ENCODE measurements at places on chromosomes 4 and X.

DNA sequence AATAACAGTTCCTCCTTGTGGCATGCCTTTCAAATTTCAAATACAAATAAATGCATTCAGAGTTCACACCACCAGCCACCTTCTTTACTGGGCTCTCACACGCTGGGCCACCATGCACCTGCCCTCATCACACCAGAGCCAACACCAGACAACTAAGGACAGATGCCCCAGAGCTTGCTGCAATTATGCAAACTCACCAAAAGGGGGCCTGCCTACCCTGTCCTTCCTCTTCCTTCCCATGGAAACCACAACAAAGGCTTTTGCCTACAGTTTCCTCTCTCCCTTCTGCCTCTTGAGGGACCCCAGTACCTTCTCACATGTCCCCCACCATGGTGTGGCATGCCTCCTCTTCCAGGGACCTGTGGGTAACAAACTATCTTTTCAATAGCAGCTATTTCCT, 1333.9 kb upstream of the TENM3 start:
- DNase-seq = no peak

DNA sequence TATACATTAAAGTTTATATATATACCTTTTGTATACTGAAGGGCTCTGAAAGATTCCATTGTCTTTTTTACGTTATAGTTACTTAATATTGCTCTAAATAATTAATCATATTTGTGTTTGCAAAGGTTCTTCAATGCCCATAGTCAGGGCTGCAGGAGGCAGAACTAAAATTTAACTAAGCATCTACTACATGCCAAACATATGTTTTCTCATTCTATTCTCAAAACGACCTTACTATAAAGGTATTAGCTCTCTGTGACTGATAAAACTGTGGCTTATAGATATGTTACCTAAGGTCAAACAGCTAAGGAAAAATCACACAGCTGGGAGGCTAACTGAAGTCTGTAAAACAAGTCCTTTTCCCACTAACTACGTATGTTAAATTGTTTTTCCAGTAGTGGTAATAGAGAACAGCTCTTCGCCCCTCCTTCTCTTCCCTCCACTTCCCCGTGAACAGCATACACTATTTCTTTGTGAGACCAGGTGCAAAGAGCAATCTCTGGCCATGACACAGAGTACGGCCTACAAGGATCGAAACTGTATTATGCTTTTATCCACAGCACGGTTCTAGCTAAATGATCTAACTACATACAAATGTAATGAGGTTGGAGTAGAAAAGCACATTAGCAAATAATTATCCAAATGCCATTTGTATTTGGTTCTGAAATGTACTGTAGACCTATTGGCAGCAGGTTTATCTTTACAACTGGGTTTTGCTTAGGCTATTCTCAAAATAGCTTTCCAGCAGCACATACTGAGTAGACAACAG, 1.7 kb downstream of the CNOT6L start:
- peak; percentile 10 for DNase-seq

DNA sequence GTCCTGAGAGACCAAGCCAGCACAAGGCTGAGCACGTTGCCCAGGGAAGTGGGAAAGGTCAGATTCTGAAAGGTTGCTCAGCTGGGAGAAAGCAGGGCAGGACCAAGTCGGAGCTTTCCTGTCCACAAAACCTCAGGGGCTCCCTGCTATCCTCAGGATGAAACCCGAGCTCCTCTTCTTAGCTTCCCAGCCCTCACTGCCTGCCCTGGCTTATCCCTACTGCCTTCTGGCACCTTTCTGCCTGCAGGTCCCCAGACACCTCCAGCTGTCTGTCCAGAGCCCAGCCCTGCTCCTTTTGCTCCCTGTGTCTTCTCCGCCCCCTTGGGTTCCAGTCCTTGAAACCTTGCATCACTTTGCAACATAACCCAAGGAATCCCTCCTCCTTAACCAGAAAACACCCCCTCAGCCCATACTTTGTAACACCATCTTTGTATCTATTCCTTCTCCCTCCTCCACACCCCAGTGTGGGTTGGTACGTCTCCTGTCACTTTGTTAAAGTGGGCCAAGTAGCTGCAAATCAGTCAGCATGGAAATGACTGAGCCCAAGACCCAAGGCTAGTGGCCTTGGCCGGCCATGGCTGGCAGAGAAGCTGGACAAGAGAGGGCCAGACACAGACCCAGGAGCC, 20.0 kb upstream of the PRRG3 start:
- no peak for DNase-seq

DNA sequence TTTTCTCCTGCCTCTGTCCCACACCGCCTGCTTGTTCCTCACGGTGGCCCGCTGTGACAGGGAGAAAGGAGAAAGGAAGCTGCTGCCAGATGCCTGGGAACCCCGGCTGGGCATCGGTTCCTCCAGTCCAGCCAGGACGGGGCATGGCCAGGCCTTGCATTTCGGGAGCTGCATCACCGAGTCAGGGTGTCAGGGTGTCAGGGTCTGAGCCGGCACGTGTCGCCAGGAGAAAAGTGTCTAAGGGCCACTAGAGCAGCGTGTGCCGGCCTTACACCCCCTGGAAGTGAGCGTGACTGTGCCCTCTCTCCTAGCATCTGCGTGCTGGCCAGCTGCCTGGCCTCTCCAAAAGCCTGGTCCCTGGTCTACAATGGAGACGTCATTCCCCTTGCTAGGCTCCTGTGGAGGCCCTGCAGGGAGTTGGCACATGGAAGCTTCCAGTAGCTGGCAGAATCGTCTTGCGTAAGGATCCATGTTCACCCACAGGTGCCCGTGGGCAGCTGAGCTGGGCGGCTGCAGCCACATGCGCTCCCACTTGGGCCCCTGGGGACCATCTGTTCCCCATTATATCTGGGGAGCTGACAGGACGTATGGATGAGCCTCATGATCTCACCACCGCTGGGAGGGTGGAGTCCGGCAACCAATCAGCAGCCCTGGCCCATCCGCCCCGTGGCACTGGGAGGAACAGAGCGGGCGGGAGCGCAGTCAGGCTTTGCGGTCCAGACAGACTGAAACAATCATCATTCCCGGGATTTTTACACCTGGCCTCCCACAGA, 39.9 kb upstream of the HMX1 start:
- no peak for DNase-seq

DNA sequence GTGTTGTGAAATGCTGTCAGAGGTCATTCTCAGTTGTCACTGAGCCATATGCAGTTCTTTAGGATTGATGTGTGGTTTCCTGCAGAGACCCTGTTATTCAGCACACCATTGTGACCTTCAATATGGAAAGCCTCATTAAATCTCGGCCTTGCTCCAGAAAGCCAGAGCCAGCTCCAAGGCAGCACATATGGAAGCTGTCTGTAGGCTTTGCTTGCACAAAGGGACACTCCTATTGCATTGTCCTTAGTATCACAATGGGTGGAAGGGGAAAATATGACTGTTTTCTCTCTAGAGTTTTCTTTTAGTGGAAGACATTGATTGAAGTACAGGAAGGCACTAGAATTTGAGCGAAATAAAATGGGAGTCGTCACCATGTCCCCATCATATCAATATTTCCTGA, 179.0 kb downstream of the CEP135 start:
- DNase-seq = no peak

DNA sequence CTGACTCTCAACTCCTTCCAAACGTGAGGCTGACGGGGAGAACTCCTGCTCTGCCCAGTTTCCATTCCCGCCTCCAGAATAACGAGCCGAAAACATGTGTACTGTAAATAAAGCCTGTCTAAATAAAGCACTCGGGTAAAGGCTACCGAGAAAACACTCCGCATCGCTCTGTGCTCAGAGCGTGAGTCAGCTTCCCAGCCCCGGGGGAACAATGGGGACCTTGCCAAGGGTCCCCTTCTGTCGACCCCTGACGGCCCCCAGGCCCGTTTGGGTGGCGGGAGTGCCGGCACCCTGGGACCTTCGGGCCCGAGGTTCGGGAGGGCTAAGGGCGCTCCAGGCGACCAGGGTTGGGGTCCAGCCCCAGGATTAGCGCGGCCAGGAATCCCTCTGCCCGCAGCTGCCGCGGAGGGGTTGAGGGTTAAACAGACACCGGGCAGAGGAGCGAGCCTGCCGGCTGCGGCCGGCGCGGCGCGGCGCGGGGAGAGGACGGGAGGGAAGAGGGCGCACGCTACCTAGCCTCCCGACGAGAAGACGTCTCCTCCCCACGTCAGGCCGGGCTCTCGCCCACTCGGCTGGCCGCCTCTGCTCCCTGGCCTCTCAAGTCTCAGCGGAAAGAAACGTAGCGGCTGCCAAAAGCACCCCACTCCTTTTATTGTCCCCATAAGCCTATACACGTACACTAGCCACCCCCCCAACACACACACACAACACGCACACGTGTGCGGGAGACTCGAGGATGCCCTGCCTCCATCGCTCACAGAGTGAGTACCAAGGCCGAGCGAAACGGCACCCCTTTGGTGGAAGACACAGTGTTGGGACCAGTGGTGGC, 85.5 kb downstream of the BCOR start:
- peak; percentile 64 for DNase-seq

DNA sequence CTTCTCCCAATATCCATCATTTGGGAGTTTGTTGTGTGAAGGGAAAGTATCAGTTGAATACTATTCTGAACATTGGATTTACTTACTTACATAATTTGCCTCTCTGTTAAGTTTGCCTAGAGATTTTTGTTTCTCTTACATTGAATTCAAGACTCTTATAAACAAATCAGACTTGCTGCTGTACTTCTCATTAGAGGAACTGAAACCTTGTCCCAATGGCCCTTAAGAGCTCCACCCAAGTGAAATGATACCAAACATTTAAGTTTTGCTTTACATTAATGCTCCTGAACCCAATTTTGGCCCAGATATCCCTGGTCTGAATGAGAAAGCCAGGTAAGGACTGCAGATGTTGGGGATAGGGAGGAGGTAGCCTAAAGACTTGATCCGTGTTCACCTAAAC, 32.0 kb downstream of the HAND2 start:
- DNase-seq = no peak

- peak; percentile 15 for DNase-seq
Observed at GRCh38 chr4:100983426-100983825, 363.9 kb downstream of the PPP3CA start.

DNA sequence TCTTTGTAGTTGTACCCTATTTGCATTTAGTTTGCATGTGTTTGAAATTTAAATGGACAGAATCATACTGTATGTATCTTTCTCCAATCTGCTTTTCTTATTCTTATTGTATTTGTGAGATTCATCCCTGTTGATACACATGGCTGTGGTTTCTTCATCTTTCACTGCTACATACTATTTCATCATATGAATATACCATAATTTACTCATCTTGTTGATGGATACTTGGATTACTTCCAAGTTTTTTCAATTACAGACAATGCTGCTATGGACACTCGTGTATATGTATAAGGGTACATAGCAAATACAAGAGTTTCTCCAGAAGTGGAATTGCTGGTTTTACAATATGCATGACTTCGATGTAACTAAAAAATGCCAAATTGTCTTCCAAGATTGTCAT, 11.8 kb upstream of the KLHL8 start:
- peak; percentile 52 for DNase-seq

- DNase-seq = no peak
Observed at GRCh38 chrX:23127586-23127985, 127.8 kb downstream of the DDX53 start.

GRCh38 chr4:71550220-71551165, 211.7 kb downstream of the SLC4A4 start:
- no peak for DNase-seq

DNA sequence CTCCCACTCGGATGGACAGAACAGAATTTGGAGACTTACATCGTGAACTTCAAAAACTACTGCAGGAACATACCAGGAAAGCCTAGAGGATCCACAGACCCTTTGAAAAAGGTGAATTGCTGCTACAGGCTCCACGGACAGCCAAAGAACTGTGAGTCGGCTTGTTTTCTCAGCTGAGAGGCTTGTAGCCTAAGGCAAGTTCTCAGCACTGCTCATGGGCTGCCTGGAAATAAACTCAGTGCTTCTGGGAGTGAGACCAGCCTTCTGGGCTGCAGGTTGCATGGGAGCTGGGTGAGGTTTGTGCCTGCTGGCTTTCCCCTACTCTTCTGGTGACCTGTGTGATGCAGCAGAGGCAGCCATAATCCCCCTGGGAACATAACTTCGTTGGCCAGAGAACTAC, 1397.6 kb downstream of the FAM133A start:
- DNase-seq = no peak

DNA sequence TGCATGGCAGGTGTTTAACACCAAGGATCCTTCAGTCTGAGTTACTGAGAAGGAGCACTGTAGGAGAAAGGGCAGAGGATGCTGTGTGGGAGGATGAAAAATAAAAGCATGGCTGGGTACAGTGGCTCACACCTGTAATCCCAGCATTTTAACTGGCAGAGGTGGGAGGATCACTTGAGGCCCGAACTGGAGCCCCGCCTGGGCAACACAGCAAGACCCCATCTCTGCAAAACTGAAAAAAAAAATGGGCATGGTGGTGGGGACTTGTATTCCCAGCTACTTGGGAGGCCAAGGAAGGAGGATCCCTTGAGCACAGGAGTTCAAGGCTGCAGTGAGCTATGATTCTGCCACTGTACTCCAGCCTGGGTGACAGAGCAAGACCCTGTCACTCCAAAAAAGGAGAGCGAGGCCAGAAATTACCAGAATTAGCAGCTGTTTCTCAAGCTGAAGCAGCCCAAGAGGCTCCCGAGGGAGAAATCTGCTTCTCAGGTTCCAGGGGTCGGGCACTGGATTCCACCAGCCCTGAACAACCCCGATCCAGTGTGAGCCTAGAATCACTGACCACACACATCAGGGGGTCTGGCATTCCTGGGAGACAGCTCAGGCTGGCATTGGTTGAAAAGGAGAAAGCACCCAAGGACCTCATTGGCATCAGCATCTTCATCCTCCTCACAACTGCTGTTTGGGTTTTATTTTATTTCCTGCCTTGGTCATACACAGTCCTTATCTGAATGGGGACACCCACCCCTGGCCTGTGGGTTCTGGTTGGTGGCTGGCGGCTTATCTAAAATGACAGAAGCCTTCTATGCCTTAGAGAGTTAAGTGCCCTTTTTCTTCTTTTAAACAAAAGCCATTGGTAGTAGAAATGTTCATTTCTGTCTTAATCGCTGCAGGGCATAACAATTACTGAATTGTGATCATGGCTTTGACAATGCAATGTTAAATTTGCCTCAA, 66.3 kb upstream of the TRIM2 start:
- DNase-seq = no peak

- peak; percentile 95 for DNase-seq
Observed at GRCh38 chrX:15507005-15507404, 6.4 kb downstream of the BMX start.

DNA sequence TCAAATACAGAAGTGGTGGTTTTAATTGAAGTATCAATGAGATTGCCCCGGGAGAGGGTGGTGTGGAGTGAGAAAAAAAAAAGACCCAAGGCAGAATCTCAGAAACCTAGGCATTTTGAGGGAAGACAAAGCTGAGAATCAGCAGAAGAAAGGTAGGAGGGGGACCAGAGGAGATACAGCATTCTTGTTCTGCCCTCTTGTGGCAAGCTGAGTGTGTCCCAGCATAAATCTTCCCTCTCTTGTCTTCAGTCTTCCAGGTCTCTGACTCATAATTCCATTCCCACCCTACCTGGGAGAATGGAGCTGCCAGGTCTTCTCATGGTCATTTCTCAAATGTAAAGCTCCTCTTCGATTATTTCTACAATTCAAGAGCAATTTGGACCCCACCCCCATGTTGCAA, 32.7 kb upstream of the MAGED1 start:
- DNase-seq = peak; percentile 0
